ENCODE measurements at places on chromosomes 1 and 21.

DNA sequence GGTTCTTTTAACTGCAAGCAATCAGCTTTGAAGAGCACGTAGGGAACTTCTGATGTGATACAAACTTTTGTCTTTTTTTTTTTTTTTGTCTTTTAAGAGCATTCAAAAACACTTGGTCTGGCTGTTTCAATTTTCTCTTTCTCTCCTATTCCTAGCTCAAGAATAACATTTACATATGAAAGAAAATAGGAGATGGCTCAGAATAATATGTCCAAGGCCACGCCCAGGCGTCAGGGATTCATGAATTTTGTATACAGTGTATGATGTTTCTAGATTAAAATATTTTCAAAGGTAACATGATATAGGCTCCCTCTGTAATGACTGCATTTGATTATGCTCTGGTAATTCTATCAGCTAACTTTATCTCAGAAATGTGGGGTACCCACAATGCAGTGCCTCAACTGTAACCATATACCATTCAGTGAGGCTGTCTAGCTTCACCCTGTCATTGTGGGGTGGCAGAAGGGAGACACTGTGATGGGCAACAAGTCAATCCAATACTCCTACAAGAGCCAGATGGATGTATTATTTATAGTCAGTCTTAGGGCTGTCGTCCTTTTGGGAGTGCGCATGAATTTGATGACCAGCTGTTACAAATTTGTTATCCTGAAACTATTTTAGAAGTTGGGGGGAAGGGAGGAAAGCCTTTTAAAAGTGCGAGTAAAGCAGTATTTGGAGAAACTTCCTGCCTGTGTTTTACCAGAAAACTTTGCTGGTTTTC is 1.5 kb upstream of the AKNAD1 start:
- no peak for DNase-seq

DNA sequence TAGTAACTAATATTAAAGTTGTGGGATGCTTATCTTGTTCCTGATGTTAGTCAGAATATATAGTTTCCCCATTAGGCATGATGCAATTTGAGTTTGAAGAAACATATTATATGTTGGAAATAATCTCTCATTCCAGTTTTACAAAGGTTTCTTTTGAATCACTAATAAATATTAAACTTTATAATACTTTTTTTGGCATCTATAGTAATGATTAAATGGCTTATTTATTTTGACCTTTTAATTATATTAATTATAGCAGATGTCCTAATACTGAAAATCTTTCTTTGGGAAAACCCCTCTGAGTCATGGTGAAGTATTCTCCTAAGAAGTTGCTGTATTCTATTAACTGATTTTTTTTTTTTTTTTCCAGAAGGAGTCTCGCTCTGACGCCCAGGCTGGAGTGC is 28.5 kb upstream of the PTGS2 start:
- no peak for DNase-seq

GRCh38 chr1:7192453-7192852 is 407.2 kb downstream of the CAMTA1 start:
- DNase-seq: no peak

DNA sequence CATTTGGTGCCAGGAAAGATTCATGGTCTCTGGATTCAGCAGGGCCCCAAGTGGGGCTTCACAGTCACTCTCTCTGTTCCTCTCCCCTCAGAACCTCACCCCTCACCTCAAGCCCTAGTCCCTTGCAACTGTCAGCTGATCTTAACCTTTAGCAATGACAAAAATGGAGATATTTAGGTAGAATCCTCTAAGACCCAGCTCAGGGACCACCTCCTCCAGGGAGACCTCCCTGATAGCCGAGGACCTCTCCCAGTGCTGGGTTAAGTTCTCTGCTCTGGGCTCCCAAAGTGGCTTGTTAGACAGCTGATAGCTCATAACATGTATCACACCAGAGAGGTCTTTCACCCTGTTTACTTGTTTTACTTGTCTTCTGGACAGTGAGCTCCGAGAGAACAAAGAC is 257.6 kb upstream of the KIAA0040 start:
- no peak for DNase-seq

DNA sequence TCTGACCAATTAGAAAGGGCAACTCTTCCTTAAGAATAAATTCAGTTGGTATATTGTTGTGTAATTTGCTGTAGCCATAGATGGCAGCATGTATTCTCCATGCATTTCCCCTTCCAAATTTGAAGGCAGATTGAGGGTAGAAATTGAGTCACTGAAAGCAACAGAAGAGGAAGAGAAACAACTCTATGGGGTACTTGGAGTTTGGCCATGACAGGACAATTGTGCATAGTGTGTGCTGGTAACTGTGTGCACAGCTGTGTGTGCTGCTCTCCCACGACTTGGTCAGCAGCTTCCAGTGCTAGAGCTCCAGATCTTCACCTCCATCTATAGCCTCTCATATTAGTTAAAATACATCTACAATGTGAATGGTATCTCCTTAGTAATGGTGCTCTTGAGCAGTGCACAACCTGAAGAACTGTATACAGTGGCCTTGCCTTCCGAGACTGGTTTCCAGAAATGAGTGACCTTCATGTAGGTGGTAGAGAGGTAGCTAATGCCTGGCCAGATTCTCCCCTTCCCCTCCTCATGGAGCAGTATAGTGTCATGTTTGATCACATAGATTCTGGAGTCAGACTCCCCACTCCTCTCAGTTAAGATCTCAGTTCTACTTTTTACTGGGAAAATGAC is 882 bp upstream of the FCAMR start:
- DNase-seq: no peak

GRCh38 chr1:203915811-203916210 is 54.4 kb downstream of the SNRPE start:
- DNase-seq: no peak

DNA sequence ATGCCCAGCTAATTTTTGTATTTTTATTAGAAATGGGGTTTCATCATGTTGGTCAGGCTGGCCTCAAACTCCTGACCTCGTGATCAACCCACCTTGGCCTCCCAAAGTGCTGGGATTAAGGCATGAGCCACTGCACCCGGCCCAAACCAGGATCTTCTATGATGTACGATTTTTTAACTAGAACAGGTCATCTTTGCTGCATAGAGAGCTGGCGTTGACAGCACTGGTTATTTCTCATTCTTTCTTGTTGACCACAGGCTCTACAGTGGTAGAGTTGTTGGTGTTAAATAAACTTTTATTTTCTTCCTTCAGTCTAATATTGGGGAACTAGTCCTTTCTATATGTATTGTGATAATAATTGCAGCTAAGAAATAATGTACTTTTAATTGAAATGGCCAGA is 3.8 kb upstream of the MAB21L3 start:
- DNase-seq: no peak

GRCh38 chr21:25555492-25555891 is 51.8 kb downstream of the MRPL39 start:
- no peak for DNase-seq

DNA sequence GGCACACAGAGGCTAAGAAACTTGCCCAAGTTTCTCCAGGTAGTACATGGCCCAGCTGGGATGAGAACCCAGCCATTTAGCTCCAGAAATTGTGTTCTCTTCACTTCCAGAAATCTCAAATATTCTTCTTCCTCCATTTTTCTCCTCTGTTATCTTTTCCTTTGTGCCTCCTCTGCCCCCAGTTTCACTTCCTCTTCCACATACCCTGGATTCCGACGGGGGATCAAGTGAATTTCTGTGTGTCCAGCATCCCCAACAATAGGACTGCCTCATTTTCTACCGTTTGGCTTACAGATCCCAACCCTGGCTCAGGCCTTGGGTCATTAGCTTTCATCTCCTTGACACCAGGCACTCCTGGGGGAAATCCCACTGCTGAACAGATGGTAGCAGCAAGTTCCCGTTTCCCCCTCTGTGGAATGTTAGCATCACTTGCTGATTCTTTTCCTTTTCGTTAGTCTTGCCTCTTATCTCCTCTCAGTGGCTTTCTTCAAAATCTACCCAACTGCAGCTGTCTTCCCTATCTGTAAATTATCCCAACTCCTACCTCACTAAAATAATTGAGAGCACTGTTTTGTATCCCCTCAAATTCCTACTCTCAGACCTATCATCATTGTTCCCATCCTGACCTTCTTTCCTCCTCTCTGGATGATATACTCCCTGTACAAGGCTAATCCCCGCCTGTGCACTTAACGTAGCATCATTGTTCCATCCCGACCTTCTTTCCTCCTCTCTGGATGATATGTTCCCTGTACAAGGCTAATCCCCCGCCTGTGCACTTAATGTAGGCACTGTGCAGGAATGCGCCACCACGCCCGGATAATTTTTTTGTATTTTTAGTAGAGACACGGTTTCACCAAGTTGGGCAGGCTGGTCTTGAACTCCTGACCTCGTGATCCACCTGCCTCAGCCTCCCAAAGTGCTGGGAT is 36.5 kb downstream of the SCCPDH start:
- no peak for DNase-seq

GRCh38 chr1:106613068-106613467 is 443.4 kb upstream of the PRMT6 start:
- DNase-seq: no peak

DNA sequence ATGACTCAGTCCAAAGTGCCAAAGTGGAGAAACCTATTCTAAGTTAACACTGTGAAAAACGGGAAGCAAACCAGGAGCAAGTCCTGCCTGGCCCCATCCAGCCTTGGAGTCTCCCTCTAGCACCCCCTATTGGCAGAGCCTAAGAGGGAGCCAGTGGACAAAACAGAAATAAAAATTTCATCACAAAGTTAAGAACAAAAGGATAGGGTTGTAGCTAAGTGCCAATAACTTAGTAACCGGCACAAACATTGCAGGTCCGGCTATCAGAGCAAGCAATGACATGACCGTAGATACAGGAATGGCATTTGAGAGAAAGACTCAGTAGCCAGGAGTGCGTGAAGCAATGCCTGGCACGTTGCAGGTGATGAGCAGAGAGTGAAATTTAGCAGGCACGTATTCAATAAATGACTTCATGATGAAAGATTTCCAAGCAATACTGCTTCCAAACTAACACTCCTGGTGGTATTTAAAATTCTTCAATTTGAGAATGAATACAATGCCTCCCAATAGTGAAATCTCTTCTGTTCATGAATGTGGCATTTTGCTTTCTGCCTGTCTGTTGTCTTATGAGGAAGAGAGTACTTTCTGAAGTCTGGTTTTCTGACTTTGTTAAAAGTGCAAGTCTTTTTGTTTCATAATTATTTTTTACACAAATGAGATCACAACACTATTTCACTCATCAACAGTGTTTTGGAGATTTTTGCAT is 391.0 kb downstream of the OMA1 start:
- no peak for DNase-seq

GRCh38 chr1:177211231-177211630 is 40.5 kb downstream of the BRINP2 start:
- DNase-seq: no peak

DNA sequence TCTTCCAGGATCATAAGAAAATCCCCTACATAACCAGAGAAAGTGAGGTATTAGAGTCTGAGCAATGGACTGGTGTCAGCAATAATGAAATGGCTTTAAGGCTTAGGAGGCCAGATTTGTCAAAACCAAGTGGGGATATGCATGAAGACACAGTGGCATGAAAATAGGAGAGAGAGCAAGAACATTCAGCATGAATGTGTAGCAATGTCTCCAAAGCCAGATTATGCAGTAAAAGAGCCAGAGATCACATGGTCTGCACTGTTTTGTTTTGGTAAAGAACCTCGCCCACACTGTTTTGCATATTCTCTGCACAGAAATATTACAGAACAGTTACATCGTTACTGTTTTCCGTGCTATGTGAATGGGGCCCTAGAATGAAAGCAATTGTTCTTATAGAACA is 589.4 kb downstream of the PLPP3 start:
- DNase-seq: no peak

DNA sequence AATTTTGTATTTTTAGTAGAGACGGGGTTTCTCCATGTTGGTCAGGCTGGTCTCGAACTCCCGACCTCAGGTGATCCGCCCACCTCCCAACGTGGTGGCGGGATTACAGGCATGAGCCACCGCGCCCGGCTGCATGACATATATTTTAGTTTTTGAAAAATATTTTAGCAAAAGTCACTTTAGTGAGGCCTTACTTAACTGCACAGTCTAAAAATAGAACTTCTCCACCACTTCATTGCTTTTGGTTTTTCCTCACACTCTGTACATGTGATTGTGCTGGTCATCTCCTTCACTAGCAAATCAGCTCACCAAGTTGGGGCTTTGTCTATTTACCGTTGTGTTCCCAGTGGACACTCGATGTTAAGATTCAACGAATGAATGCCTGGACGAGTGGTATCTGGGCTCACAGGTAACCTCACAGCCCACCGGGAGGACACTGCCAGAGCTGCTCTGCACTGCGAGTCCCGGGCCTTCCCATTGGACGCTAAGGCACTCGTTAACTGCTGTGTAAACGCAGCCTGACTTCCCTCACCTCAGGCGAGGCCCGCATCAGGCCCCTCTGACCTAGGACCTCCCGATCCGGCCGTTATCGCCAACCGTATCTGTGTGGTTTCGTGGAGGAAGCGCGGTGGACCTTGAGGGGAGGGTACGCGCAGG is 14.0 kb upstream of the ZNF692 start:
- peak; percentile 28 for DNase-seq

GRCh38 chr1:93993731-93994130 is 84.5 kb upstream of the GCLM start:
- DNase-seq: no peak

- no peak for DNase-seq
Observed at GRCh38 chr1:44546403-44547053, 127.8 kb downstream of the TMEM53 start.

GRCh38 chr1:97778718-97779117 is 142.1 kb downstream of the DPYD start:
- DNase-seq: no peak

DNA sequence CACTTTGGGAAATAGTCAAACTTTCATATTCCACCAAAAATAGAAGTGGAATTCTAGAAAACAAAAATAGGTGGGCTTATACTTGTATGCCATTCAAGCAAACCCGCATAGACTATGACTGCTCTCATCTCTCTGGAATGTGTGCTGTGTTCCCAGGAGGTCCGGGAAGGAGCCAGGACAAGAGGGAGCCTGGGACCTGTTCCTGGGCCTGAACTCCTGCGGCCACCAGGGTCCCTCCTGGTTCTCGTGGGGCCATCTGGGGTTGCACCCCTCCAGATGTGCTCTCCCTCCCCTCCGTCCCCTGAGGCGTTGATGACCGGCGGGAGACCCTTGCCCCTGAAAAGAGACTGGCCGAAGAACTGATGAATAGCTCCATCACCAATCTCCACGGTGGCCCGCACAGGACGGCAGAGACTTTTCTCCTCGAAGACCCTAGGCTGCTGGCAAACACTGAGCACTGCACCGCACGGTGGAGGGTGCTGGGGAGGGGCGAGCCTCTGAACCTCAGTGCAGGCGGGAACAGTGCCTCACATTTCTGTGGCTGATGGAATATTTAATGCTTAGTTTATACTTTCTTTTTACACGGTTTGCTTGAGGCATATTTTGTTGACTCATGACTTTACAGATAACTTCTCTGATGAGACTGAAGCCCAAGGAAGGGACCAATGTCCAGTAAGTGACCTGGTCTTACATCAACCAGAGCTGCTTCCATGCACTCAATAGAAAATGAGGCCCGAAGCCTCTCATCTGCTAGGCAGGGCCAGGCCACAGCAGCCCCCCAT is 9.6 kb upstream of the ADARB1 start:
- DNase-seq: no peak

DNA sequence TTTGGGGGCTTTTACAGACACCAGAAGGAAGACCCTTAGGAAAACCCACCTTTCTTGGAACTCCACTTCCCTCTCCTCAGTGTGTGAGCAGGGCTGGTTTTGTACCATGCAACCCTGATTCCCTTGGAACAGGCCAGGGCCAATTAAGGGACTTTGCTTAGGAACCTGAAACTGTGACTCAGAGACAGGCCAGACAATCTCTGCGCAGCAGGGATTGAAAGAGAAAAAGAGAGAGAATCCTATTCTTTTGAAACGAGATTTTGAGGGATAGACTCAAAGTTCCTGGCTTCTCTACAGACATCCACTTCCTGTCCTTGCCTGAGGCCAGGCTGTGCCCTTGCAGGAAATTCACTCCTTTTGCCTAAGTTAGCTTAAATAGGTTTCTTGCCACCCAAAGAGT is 23.1 kb upstream of the C1orf198 start:
- no peak for DNase-seq

Measured in NCI-H187 (cell line).